Dorsolateral prefrontal cortex (tissue), 122 donors: ENCODE measurements at places on chromosomes 6 and 20.

DNA sequence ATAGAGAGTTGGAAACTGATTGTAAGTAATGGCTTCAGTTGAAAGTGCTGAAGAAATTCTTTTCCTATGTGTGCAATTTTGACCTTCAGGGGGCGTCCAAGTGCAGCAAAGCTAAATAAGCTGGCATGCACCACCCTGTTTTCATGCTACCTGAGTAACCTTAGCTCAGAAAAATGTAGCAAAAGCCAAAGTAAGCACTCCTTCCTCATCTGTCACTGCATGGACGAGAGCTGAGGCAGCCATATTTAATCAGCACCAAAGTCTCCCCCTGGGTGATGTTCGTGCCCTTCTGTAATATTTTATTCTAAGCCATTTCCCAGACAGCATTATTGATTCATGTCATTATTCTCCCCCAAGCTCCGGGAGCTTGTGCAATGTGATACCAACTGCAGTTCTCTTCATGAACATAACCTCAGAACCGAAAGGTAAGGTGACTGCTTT lies 123.1 kb downstream of the RPS12 start:
- DNase-seq: no peak

GRCh38 chr6:170067181-170067641 lies 223.7 kb downstream of the DLL1 start:
- peak; percentile 43 for DNase-seq

GRCh38 chr20:25466846-25467245 lies 59.4 kb downstream of the GINS1 start:
- DNase-seq: no peak

DNA sequence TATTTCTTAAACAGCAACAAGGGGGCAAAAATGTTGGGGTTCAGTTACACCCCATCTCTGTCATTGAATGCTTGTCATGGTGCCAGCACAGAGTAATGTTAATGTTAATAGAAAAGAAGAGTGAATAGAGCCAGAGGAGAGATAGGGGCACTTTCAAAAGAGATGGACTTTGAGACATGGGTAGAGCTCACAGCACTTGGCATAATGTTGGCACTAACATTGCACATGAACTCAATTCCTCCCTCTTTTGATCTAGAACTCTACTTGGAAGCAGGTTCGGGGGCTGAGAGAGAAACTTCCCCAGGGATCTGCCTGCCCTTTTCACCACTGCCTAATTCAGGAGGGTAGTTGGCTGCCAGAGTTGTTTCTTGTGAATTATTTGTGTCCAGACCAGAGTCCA lies 284.6 kb upstream of the PRND start:
- no peak for DNase-seq

GRCh38 chr6:4362326-4362725 lies 227.0 kb upstream of the ECI2 start:
- DNase-seq: no peak

DNA sequence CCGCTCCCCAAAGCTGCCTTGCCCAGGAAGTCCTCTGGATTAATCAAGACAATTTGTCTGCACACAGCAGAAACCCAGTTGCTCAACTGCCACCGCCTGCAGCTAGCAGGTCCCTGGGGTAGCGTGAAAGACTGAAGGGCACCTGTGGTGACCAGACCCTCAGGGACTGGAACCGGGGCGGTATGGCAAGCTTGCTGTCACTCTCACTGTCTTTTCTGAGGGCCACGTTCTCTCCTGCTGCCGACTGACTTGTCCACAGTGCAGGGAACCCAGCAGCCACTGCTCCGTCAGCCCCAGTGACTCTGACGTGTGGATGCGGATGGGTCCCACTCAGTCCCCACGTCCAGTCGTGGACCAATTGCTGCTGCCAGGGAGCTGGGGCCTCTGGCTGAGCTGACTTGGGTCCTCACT lies 72.8 kb upstream of the PMEPA1 start:
- no peak for DNase-seq

- DNase-seq: no peak
Observed at GRCh38 chr6:133353061-133353460, 111.9 kb downstream of the EYA4 start.

DNA sequence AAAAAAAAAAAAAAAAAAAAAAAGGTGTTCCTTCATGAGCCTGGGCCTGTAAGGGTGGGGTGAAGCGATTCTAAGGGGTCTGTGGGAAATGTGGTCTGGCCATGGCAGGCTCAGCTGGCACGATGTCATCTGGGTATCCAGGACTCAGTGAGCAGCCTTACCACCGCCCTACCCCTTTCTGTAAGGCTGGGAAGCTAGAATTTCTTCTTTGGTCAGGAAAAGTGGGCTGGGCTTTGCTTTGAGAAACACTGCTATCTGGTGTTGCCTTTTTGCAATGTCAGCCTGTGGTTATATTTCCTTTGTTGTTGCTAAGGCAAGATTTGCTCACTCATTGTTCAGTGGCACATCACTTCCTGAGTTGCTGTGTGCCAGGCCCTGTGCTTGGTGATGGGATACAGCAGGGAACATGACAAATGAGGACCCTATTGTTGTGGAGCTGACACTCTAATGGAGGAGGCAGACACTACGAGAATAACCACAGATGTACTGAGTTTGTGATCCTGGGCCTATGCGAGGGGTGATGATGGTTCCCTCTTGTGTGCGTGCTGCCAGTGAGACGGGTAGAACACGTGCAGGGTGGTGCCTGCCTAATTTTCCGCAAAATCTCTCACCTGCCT lies 45.9 kb upstream of the ZNFX1 start:
- DNase-seq: no peak

GRCh38 chr20:16048876-16049275 lies 524.4 kb downstream of the KIF16B start:
- no peak for DNase-seq

DNA sequence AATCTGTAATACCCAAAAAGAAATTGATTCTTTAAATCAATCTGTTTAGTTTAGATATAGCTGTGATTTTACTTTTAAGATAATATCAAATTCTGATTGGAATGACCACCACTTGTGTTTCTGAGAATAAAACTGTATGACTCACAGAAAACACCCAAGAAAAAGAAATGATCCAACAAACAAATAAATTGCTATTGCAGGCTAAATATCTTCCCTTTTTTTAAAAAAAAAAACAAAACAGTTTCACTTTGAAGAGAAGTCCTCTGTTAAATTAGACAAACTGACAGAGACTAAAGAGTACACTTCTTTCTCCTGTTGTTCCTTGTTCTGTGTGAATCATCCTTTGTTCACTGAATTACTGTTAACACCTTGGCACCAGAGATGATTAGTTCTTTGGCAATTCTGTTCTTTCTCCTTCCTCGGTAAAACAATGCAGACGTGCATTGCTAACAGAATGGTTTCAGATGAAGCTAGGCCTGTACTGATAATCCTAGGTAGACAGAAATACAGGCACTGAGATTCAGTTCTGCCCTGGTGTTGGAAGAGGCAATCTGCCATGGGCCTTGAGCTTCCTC lies 895.2 kb upstream of the CITED2 start:
- no peak for DNase-seq

DNA sequence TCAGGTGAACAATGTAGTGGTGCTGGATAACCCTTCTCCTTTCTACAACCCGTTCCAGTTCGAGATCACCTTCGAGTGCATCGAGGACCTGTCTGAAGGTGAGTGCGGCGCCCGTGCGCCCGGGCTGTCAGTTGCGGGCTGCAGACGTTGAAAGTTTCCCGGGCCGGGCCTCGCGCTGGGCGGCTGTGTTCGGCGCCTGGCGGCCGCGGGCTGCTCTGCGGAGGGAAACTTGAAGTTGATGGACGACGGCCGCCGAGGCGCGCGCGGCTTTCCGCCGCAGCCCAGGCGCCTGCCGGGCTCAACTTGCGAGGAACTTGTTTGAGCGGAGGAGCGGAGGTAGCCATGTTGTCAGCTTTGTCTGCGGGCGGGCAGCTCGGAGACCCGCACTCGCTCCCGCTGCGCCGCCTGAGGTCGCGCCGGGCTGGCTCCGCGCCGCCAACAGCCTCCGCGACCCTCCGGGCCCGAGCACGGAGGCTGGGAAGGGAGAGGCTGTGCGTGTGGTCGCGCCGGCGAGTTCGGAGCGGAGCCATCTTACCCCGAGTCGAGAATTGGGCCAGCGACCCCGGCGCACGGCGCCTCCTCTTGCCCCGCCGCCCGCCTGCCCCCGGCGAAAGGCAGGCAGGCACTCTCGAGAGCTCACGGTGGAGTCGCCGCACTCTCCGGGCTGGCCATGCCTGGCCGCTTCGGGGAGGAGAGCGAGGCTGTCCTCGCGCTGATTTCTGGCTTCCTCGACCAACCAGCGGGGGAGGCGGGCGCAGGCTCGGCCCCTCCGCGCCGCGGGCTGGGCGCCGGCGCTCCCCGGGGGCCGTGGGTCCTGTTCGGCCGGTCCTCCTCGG lies 691 bp downstream of the ASF1A start:
- peak; percentile 44 for DNase-seq

GRCh38 chr6:11143394-11144371 lies 32.2 kb upstream of the ERVFRD-1 start:
- DNase-seq: no peak

GRCh38 chr6:148534871-148535270 lies 192.2 kb downstream of the SASH1 start:
- no peak for DNase-seq

- no peak for DNase-seq
Observed at GRCh38 chr20:24357177-24357576, 112.3 kb upstream of the SYNDIG1 start.

GRCh38 chr6:7390226-7390878 lies 744 bp downstream of the RIOK1 start:
- no peak for DNase-seq

DNA sequence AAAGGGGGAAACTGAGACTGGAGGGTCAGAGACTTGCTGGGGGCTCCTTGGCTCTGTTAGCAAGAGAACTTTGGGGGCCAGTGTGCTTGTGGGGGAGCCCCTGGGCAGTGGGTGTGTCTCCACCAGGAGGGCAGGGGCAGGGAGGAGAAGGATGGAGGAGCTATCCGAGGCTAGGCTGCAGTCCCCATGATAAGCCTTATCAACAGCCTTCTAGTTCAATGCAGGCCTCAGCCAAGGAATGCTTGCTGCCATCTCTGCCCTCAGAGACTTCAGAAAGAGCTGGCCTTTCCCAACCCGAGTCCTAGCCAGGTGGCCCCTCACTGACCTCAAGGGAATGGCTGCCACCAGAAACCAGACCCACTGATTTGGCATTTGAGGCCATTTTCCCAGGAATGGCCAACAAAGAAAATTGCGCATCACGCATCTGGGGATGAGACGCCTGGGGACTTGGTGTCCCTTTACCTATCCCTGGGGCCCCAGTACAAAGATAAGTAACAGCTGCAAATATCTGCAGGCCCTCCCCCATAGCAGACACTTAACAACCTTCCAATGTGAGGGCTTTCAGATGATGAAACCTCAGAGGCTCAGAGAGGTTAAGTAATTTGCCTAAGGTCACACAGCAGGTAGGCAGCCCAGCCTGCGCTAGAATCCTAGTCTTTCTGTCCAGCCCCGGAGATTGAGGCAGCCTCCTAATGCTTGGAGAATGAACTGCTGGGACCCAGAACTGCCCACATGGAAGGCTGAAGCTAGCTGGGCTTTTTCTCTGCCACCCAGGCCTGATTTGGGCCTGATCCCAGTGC lies 4.9 kb downstream of the TGM2 start:
- DNase-seq: no peak

GRCh38 chr6:165268987-165269386 lies 40.4 kb downstream of the C6orf118 start:
- no peak for DNase-seq

- no peak for DNase-seq
Observed at GRCh38 chr6:119339941-119340456, 9.6 kb downstream of the MAN1A1 start.

- DNase-seq: no peak
Observed at GRCh38 chr6:117329926-117330325, 64.6 kb downstream of the VGLL2 start.

DNA sequence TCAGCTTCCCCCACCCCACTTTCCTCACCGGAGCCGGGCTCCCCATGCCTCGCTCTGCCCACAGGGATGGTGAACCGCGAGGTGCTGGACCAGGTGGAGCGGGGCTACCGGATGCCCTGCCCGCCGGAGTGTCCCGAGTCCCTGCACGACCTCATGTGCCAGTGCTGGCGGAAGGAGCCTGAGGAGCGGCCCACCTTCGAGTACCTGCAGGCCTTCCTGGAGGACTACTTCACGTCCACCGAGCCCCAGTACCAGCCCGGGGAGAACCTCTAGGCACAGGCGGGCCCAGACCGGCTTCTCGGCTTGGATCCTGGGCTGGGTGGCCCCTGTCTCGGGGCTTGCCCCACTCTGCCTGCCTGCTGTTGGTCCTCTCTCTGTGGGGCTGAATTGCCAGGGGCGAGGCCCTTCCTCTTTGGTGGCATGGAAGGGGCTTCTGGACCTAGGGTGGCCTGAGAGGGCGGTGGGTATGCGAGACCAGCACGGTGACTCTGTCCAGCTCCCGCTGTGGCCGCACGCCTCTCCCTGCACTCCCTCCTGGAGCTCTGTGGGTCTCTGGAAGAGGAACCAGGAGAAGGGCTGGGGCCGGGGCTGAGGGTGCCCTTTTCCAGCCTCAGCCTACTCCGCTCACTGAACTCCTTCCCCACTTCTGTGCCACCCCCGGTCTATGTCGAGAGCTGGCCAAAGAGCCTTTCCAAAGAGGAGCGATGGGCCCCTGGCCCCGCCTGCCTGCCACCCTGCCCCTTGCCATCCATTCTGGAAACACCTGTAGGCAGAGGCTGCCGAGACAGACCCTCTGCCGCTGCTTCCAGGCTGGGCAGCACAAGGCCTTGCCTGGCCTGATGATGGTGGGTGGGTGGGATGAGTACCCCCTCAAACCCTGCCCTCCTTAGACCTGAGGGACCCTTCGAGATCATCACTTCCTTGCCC lies 57.4 kb downstream of the SRC start:
- no peak for DNase-seq

GRCh38 chr20:51631011-51631950 lies 88.8 kb upstream of the NFATC2 start:
- DNase-seq: no peak

DNA sequence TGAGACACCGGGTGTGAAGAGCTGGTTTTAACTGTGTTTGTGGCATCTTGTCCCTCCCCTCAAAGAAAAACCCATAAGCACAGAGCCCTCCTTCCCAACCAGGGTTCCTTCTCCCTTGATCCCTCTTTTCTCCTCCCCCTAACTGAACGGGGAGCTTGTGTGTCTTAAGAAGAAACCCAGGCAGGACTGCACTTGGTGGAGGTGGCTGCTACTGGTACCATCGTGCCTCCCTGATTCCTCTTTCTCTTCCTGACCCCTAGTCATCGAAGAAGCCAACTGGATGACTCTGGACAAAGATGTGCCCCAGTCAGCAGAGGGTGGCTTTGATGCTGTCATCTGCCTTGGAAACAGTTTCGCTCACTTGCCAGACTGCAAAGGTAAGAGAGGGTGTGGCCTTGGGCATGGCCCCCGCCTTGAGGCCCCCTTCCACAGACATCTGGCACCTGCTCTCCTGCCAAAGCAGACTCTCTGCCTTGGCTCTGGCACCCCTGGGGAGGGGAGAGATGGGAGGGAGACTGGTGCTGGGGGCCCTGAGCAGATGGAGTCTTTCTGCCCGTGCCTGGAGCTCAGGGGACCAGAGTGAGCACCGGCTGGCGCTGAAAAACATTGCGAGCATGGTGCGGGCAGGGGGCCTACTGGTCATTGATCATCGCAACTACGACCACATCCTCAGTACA lies 2.1 kb downstream of the GNMT start:
- no peak for DNase-seq
